ENCODE measurements at places on chromosomes 3 and 15. TPM values are rescaled to one million over a fixed set of nuclear protein-coding genes. Genes with fewer than 3 reads are reported as not detected.

Gene DRD3
- not detected for total RNA-seq

Gene MKRN2OS
- total RNA-seq = 1.7 TPM

Gene KLF15
- 17.7 TPM for total RNA-seq

Gene SAMD7
- not detected for total RNA-seq

Gene FRMD5
- 7.8 TPM for total RNA-seq

Gene SLC28A2
- total RNA-seq = 1.2 TPM

Data from progenitor cell of endocrine pancreas (in vitro differentiated cells).